ENCODE measurements at places on chromosomes 5 and 9. TPM values are rescaled to one million over a fixed set of nuclear protein-coding genes. Genes with fewer than 3 reads are reported as not detected.

The OLFML2A gene
- 62.5 TPM for total RNA-seq

The TSSK1B gene
- 0.38 TPM for total RNA-seq

The FAM221B gene
- not detected for total RNA-seq

The AJM1 gene
- total RNA-seq, result 2.0 TPM

The PLEKHG4B gene
- total RNA-seq, result 10.1 TPM

The CARD6 gene
- total RNA-seq, result 2.3 TPM
